ENCODE measurements at places on chromosomes 7 and 10.

DNA sequence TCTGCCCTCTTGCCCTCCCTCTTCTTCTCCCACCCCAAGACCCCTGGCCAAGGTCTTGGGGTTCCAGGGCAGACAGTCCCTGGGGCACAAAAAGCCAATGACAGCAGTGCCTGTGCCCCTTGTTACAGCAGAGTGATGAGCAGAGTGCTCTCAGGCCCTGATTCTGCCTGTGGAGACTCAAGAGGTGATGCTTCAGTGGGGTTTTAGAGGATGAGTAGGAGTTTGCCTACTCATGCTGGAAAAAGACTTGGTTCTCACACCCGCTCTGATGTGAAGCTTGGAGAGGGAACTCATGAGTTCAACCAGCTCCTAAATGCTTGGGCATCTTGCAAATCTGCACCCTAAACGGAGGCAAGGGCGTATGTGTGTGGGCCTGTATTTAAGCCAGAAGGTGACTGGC, 58.2 kb downstream of the CAMK2B start:
- DNase-seq, result no peak

GRCh38 chr10:30861221-30861620, 170.4 kb downstream of the ZNF438 start:
- DNase-seq, result no peak

GRCh38 chr7:1642291-1642731, 27.8 kb upstream of the ELFN1 start:
- no peak for DNase-seq

- DNase-seq, result peak; percentile 55
Observed at GRCh38 chr10:88467835-88468485, 115.2 kb downstream of the RNLS start.

- DNase-seq, result no peak
Observed at GRCh38 chr10:82888809-82889455, 1013.9 kb downstream of the NRG3 start.

GRCh38 chr7:118085000-118085399, 99.0 kb upstream of the LSM8 start:
- no peak for DNase-seq

DNA sequence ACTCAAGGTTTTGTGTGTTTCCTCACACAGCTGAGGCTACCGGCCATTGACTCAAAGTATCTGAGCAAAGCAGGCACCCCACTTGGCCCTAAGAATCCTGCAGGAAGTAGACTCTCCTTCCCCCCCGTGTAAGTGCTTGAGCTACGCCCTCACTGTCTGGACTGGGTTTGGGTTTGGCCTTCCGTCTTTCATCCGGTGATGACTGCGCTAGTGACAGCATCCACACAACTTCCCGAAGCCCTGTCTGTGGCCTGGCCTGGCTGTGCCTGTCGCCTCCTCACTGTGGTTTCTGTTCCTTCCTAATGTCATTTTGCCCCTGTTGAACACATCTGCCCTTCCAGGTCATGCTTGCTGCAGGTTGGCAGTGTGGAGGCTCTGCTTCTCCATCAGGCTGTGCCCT, 14.5 kb downstream of the C7orf57 start:
- DNase-seq, result no peak
